ENCODE measurements at places on chromosomes 11 and 22.

DNA sequence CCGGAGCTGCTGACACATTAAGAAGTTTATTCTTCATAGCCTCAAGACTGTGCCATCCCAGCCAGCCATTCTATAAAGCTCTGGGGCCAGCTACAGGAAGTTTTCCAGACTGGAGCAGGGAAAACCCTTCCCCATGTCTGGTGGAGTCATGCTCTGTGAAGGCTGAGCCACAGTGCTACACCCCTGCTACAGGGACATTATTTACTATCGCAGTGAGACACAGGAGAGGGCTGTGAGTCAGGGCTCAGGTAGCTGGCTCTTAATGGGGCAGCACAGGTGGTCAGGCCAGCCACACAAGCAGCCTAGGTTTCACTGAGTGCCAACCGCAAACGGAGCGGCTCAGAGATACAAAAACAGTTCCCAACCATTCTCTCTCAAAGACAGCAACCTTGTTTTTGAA is 12.1 kb downstream of the HPS4 start:
- peak; percentile 74 for DNase-seq

DNA sequence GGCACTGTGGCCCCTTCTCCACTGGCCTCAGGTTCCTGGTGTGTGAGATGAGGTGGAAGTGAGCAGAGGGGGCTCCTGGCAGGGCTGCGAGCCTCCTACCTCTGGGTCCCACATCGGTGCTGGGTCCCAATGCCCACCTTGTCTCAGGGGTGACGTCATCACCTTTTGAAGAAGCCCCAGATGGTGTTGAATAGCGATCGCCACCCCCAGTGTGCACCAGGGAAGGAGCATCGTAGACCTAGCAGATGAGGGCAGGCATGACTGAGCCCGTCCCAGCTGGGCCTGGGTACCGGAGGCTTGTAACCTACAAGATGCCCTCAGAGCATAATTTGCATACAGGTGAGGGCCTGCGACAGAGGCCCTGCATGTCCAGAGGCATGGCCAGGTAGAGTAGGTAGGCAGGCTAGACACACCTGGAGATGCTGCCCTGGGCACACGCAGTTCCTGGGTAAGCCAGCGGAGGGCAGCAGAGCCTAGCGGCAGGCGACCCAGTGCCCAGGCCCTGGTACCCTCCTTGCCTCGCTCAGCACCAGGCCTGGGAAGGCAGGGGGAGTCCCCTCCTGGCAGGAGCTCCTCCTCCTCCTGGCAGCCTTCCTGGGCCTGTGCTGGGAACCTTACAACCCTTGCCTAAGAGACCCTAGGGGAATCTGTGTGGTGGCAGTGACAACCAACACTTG is 52.5 kb downstream of the TPCN2 start:
- peak; percentile 71 for DNase-seq

- DNase-seq: no peak
Observed at GRCh38 chr11:20388096-20389055, 860 bp downstream of the PRMT3 start.

DNA sequence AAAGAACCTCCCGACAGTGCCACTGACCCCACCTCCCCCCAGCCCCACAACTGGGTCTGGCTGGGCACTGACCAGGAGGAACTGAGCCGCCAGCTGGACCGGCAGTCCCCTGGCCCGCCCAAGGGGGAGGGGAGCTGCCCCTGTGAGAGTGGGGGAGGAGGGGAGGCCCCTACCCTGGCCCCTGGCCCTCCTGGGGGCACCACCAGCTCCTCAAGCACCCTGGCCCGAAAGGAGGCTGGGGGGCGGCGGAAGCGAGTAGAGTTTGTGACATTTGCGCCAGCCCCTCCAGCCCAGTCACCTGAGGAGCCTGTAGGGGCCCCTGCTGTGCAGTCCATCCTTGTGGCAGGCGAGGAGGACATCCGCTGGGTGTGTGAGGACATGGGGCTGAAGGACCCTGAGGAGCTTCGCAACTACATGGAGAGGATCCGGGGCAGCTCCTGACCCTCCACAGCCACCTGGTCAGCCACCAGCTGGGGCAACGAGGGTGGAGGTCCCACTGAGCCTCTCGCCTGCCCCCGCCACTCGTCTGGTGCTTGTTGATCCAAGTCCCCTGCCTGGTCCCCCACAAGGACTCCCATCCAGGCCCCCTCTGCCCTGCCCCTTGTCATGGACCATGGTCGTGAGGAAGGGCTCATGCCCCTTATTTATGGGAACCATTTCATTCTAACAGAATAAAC is 12.3 kb downstream of the TMEM132A start:
- no peak for DNase-seq

GRCh38 chr11:113926273-113927197 is 21.9 kb downstream of the HTR3B start:
- peak; percentile 75 for DNase-seq

GRCh38 chr11:16924462-16924825 is 89.8 kb downstream of the PLEKHA7 start:
- no peak for DNase-seq
